ENCODE measurements at places on chromosomes 16 and 17.

GRCh38 chr17:32323811-32324491 is 18.0 kb downstream of the C17orf75 start:
- DNase-seq, result no peak

GRCh38 chr17:2921443-2921842 is 125.2 kb downstream of the RAP1GAP2 start:
- no peak for DNase-seq

GRCh38 chr17:37726248-37726647 is 18.6 kb downstream of the HNF1B start:
- DNase-seq, result no peak

DNA sequence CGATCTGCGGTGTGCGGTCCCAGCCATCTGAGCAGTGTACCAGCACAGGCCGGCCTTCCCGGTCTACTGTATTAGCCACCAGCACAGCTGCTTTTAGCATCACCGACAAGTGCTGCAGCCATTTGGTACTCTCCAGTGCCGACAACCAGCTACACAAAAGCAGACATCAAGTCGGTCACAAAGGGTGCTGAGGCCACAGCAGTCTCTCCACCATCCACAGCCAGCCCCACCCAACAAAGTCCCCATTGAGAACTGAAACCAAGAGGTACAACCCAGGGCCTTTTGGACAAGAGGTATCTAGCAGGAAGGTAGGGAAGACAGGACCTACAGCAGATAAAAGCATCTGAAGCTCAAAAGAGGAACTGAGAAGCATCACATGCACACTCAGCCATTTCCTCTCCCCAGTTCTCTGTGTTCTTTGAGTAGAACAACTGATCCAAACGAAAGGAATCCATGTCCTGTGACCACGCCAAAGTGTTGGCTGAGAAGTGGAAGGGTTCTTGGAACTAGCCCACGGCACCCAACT is 9.5 kb downstream of the MTMR4 start:
- DNase-seq, result no peak

- DNase-seq, result no peak
These were observed 404 bp downstream of the EMC6 start for GRCh38 chr17:3669085-3669347.

DNA sequence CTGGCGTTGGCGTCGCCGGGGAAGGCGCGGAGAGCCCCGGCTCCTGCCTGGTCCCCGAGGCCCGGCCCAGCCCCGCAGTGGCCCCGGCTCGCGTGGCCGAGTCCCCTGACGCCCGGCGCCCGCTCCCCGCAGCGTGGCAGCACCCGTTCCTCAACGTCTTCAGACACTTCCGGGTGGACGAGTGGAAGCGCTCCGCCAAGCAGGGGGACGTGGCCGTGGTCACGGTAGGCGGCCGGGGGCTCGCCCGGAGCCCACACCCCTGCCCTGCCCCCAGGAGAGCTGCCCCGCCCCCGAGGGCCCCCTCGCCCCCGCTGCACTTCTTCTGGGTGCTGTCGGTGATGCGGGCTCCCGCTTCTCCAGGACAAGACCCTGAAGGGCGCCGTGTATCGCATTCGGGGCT is 466 bp downstream of the WDR90 start:
- no peak for DNase-seq

- no peak for DNase-seq
These were observed 13.3 kb upstream of the PABPN1L start for GRCh38 chr16:88879788-88880055.

- no peak for DNase-seq
These were observed 11.2 kb downstream of the CBFB start for GRCh38 chr16:67040166-67040565.

GRCh38 chr17:50533720-50534148 is 1.2 kb downstream of the EPN3 start:
- DNase-seq, result no peak

- peak; percentile 66 for DNase-seq
These were observed 6.7 kb downstream of the CCDC57 start for GRCh38 chr17:82205720-82206508.

DNA sequence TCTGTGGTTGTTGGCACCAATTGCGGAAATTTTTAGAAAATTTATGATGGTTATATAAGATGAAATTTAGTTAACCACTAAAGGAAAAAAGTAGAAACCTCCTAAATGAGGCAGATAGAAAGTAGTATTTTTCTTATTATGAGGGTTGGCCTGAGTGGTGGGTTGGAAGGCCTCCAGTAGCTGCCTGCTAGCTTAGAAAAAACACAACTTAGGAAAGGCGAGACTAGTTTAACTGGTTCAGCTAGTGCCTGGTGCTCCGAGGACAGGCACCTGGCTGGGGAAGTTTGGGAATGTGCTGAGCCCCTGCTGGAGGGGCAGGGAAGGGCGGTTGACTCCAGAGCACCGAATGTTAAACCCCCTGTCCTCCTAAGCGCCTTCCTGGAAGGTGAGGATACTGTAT is 19.9 kb downstream of the LDHD start:
- DNase-seq, result no peak

DNA sequence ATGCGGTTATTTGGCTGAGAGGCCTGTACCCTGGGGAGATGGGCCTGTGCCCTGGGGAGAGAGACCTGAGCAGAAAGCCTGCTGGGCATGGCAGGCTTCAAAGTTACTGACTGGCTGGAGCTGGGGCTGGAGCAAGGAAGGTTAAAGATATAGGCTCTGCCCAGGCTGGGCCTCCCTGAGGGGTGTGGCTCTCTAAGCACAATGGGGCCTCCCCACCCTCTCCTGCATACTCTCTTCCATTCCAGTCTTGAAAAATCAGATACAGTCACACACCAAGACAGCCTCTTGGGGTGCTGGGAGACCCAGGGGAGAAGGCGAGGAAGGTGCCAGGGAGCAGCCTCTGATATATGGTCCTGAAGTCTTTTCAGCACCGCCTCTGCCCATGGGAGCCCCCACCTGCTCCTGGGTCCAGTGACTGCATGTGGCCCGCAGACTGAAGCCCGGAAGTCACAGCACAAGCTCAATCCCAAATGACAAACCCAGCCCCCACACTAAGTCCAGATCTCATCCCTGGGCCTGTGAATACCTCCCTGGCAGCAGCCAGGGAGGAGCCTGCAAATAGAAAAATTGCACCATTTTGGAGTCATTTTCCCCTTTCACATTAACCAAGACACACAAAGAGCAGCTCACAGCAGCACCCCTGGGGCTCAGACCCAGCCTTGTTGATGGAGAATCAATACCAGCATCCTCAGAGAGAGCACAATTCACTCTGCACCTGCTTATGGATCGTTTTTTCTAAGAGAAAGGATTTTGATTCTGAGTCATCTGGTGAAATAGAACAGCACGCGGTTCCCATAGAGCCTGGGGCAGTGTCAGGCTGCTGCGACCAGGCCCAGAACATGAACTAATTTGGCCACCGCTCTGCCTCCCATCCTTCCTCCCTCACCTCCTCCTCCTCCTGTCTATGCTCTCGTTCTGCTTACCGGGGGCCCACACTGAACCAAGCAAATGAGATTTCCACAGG is 25.6 kb upstream of the CACNG1 start:
- no peak for DNase-seq
